ENCODE measurements at places on chromosomes 5 and 9. TPM values are rescaled to one million over a fixed set of nuclear protein-coding genes. Genes with fewer than 3 reads are reported as not detected.

- ATAC-seq: no peak
These were observed 152.0 kb downstream of the PRR16 start for GRCh38 chr5:120615967-120616645.

GRCh38 chr5:4625206-4625896 is 514.8 kb upstream of the ADAMTS16 start:
- no peak for ATAC-seq

- ATAC-seq: no peak
These were observed 9.3 kb downstream of the OR1N2 start for GRCh38 chr9:122562134-122562760.

- no peak for ATAC-seq
These were observed 6.3 kb downstream of the AP3B1 start for GRCh38 chr5:78288246-78288645.

GRCh38 chr5:29853711-29854220 is 1339.7 kb upstream of the CDH6 start:
- ATAC-seq: no peak

DNA sequence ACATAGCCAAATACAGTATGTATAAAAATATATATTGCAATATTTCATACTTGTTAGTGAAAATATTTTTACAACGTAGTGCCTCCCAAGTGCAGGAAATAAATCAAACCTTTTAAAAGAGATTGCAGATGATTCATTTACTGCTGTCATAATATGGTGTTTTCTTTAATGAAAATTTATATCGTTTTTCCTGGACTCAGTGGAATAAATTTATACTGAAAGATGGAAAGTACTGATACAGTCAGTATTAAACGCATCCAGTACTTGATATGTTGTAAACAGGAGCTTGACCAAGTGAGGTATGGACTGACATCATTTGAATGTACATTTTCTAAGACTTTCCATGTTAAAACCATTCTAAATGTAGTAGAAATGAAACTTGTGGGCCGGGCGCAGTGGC is 143.4 kb upstream of the ZNF608 start:
- ATAC-seq: no peak

GRCh38 chr9:93132287-93132927 is 1.6 kb downstream of the NINJ1 start:
- peak; percentile 45 for ATAC-seq

GRCh38 chr9:17315341-17315740 is 180.5 kb downstream of the CNTLN start:
- ATAC-seq: no peak

DNA sequence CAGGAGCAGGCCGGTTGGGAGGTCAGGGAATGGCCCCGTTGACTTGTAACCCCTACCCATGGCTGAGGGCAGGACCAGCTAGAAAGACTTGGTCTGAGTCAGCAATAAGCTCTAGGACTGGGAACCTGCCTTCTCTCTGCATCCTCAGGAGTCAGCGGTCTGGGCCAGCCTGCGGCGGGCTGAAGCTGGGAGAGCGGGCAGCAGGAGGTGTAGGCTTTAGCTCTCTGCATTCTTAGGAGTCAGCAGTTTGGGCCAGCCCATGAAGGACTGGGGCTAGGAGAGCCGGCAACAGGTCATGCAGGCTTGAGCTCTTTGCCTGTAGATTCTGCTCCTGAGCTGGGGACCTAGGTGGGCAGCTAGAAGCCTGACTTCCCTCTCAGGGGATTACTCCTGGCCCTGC is 6.4 kb upstream of the SMIM32 start:
- no peak for ATAC-seq

DNA sequence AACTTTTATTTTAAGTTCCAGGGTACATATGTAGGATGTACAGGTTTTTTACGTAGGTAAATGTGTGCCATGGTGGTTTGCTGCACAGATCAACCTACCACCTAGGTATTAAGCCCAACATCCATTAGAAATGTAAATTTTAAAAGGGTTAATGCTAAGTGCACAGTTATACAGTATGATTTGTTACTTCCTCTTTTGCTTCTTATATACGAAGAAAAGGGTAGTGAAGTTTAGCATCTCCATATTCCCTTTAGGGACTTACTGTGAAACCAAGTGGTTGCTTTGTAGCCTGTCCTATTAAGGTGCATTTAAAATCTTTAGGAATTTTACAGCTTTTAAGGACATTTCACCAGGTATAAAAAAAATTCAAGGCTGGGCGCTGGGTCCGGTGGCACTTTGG is 46.4 kb downstream of the RBM27 start:
- no peak for ATAC-seq

GRCh38 chr5:33300209-33300742 is 140.5 kb upstream of the TARS1 start:
- no peak for ATAC-seq

DNA sequence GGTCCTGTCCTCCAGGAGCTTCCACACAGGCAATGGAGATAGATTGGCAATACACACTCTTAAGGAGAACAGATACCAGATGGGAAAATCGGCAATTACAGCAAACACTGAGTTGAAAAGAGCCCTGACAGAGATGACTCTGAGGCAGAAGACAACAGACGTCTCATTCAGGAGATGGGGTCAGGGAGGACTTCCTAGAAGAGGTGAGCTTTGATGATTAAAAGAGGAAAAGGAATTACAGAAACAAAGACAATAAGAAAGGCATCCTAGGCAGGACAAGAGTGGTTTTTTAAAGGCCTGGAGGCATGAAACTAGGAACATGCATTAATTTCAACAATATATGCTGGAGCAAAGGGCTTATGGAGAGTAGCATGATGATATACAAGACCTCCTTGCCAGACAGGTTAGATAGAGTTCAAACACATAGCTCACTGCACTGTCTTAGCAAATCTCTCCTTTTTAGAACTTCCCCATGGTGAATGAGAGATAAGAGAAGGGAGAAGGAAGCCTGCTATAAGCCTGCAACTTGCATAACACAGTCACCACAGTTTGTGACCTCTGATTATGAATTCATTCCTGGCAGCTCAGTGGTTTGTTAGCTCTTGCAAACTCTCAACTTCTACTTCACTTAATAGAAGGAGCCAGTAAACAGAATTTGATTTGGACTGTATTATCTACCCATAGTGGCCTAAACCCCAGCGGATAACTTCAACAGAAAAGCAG is 48.5 kb downstream of the SIL1 start:
- no peak for ATAC-seq

DNA sequence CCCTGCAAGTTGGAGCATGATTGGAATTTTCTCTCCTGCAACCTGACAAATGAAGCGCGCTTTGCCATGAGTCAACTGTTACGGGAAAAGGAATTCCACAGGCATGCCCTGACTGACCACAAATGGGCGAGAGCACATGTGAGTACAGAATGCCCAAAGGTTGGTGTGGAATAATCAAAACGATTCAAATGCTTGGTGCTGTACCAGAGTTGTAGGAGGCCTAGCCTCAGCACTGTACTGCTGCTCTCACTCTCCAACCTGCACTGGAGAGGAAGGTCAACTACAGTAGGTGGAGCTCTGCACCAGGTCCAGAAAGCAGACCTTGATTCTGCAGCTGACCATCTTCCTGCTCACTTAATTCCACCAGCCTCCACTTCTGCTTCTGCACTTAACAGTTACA is 406.9 kb upstream of the ACTBL2 start:
- ATAC-seq: no peak

- ATAC-seq: peak; percentile 58
These were observed 646 bp downstream of the CARNMT1 start for GRCh38 chr9:75027187-75028107.

- ATAC-seq: no peak
These were observed 102.0 kb upstream of the RAPGEF1 start for GRCh38 chr9:131841765-131842318.

- no peak for ATAC-seq
These were observed 63.1 kb downstream of the RNF38 start for GRCh38 chr9:36337002-36337401.

DNA sequence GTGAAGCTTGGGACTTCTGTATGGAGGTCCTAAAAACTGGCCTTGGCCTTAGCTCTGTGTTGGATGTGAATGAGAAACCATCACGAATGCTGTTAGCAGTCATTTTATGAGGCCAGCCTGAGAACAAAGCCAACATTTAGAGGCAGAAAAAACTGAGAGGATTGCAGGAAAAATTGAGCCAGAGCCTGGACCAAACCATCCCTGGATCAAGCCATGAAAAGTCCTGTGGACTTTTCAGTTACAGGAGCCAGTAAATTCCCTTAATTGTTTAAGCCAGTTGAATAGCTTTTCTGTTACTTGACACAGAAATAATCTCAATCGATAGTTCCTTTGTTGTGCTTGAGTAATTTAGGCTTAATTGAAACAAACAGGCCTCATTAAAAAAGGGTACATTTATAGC is 42.6 kb upstream of the SPATA31D4 start:
- no peak for ATAC-seq

- no peak for ATAC-seq
These were observed 5.6 kb upstream of the C5 start for GRCh38 chr9:121055642-121056143.

- no peak for ATAC-seq
These were observed 32.3 kb upstream of the TMEM171 start for GRCh38 chr5:73088026-73088425.

GRCh38 chr9:22469928-22470544 is 23.4 kb downstream of the DMRTA1 start:
- no peak for ATAC-seq

DNA sequence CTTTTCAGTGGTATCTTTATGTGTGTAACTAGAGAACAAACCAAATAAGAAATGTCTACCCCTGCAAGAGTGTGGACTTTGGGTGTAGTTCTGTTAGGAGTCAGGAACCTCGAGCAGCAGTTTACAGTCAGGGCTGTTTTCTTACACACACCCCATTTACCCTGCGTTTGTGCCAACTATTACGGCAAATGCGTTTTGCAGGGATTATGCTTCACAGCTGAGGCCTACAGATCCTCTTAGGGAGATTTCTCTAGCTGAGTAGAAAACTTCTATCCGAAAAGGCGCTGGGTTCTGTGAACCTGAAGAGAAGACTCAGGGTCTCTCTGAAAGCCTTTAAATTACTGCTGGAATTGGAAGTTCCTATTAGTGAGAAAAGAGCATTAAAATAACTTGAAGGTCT is 51.4 kb downstream of the ACER2 start:
- ATAC-seq: no peak

DNA sequence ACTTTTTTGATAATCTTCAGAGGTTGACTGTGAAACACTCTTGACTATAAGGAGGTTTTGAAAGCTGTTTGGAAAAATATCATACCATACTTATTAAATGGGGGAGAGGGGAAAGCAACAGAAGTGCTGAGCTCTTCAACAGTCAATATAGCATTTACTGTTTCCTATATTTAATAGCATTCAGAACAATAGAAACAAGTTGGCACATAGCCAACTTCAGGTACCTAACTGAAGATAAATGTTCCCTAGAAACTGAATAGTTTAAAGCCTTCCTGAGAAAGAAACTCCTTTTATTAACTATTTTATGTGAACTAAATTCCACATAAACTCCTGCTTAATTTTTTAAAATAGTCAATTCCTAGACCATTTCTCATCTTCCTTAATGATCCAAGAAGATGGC is 26.3 kb downstream of the SLC31A1 start:
- ATAC-seq: no peak

DNA sequence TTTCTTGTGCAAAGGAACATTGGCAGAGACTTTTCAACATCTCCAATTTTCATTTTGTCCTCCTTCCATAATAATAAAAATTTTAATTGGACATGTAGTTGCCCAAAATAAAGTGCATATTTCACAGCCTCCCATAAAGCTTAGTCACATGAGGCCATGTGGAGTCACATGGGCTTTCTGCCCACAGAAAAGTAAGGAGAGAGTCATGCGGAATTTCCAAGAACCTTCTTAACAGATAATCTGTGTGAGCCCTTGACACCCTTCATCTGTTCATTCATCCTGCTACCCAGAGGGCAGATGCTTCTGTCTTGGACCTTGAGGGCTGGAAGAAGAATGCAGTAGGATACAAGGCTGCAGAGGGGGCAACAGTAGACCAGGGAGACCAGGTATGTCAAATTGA is 60.7 kb downstream of the APTX start:
- no peak for ATAC-seq

GRCh38 chr5:81393430-81393782 is 528 bp downstream of the ACOT12 start:
- no peak for ATAC-seq

DNA sequence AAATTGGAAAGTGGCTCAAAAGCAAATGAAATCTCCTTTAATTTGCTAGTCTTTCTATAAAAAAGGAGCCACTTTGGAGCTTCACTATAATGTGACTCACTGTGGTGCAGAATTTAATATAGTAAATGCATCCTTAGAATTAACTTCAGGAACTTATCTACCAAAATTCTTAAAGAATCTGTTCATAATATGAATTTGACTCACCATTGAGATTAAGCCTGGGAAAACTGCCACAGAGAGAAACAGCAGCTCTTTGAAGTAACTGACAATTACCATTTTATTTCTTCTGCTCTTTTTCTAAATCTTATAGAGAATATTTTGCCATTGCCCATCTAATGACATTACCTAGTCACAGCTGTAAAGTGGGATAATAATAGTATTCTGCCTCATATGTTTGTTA is 211.9 kb upstream of the CDH6 start:
- ATAC-seq: no peak

DNA sequence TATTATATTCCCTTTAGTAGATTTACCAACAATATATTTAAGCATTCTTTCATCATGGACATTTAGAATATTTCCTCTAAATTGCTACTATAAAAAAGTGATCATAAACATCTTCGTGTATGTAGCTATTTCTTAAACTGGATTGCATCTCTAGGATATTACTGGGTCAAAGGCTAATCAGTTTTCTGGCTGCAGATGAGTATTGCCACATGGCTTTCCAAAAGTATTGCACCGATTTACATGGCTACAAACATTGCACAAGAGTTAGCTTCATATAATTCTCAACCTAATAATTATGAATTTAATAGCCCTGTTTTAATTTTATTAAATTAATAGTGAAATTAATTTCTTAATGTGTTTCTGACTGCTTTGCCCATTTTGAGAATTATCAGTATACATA is 183.4 kb downstream of the DMRT2 start:
- ATAC-seq: no peak

The SPINK5 gene
- total RNA-seq: 47.0 TPM

The ALDH1A1 gene
- 118 TPM for total RNA-seq

The PRDM9 gene
- total RNA-seq: not detected

The EPB41L4A gene
- 4.3 TPM for total RNA-seq

The IRX4 gene
- total RNA-seq: not detected

The PDCD1LG2 gene
- total RNA-seq: 2.6 TPM

The CEL gene
- not detected for total RNA-seq

The TTC23L gene
- not detected for total RNA-seq

The UBE2QL1 gene
- total RNA-seq: 0.15 TPM
